ENCODE measurements at places on chromosomes 7 and 10.

- no peak overlapping the region for H3K4me3 ChIP-seq
- DNase-seq: no peak
- H3K4me1 ChIP-seq: no peaks in the 10 kb centered on the region
- H3K36me3 ChIP-seq: no peaks in the 10 kb centered on the region
- no peaks in the 10 kb centered on the region for H3K27me3 ChIP-seq
- no peak overlapping the region for H3K27ac ChIP-seq
Measured at GRCh38 chr10:56991591-56992069, 630.6 kb upstream of the ZWINT start.

GRCh38 chr7:112025556-112025955 lies 180.6 kb downstream of the DOCK4 start:
- no peak overlapping the region for H3K4me3 ChIP-seq
- H3K36me3 ChIP-seq: no peaks in the 10 kb centered on the region
- H3K27me3 ChIP-seq: no peaks in the 10 kb centered on the region
- H3K4me1 ChIP-seq: peaks cover 17% of the 10 kb centered on the region
- DNase-seq: no peak

GRCh38 chr10:128932071-128932820 lies 534.8 kb upstream of the MGMT start:
- H3K4me3 ChIP-seq: no peak overlapping the region
- H3K27ac ChIP-seq: no peak overlapping the region
- H3K36me3 ChIP-seq: no peaks in the 10 kb centered on the region
- peaks cover 3% of the 10 kb centered on the region for H3K4me1 ChIP-seq
- DNase-seq: no peak

GRCh38 chr7:139749545-139749944 lies 28.3 kb downstream of the HIPK2 start:
- no peak for DNase-seq
- H3K4me1 ChIP-seq: peaks cover 14% of the 10 kb centered on the region
- no peak overlapping the region for H3K27ac ChIP-seq
- peaks cover 4% of the 10 kb centered on the region for H3K36me3 ChIP-seq

GRCh38 chr7:105256761-105257231 lies 131.9 kb downstream of the SRPK2 start:
- H3K4me3 ChIP-seq: no peak overlapping the region
- no peaks in the 10 kb centered on the region for H3K4me1 ChIP-seq
- H3K27ac ChIP-seq: no peak overlapping the region
- H3K36me3 ChIP-seq: no peaks in the 10 kb centered on the region
- no peak for DNase-seq
- no peaks in the 10 kb centered on the region for H3K27me3 ChIP-seq

- no peak overlapping the region for H3K27ac ChIP-seq
- no peak overlapping the region for H3K4me3 ChIP-seq
- no peaks in the 10 kb centered on the region for H3K36me3 ChIP-seq
- no peaks in the 10 kb centered on the region for H3K27me3 ChIP-seq
- DNase-seq: no peak
- peaks cover 11% of the 10 kb centered on the region for H3K4me1 ChIP-seq
Measured at GRCh38 chr7:116782177-116782711, 80.1 kb upstream of the CAPZA2 start.

DNA sequence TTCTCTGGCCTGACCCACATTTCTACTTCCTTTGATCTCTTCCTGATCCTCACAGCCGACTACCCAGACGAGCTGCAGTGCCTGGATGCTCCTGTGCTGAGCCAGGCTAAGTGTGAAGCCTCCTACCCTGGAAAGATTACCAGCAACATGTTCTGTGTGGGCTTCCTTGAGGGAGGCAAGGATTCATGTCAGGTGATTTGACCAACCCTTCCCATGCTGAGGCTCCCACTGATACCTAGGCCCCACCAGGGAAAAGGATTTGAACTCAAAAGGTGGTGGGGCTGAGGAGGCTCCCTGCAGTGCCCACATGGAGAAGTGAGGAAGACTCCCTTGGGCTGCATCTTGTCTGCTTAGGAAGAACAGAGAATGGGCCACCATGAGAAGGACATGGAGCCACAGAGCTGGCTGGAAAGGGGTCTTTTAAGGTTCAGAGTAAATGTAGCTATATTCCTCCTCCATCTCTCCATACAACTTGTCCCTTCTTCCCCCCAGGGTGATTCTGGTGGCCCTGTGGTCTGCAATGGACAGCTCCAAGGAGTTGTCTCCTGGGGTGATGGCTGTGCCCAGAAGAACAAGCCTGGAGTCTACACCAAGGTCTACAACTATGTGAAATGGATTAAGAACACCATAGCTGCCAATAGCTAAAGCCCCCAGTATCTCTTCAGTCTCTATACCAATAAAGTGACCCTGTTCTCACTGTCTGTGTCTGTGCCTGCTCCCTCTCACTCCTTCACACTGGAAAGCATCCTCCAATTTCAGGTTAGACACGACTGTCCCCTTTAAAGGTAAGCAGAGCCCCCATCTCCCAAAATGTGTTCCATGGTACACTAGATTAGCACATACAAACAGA lies 3.3 kb downstream of the PRSS1 start:
- no peaks in the 10 kb centered on the region for H3K4me1 ChIP-seq
- no peaks in the 10 kb centered on the region for H3K27me3 ChIP-seq
- H3K27ac ChIP-seq: no peak overlapping the region
- no peak overlapping the region for H3K4me3 ChIP-seq
- no peaks in the 10 kb centered on the region for H3K36me3 ChIP-seq
- no peak for DNase-seq

- no peaks in the 10 kb centered on the region for H3K4me1 ChIP-seq
- H3K36me3 ChIP-seq: no peaks in the 10 kb centered on the region
- no peak for DNase-seq
- H3K27ac ChIP-seq: no peak overlapping the region
Measured at GRCh38 chr10:15146366-15146765, 22.1 kb downstream of the NMT2 start.

DNA sequence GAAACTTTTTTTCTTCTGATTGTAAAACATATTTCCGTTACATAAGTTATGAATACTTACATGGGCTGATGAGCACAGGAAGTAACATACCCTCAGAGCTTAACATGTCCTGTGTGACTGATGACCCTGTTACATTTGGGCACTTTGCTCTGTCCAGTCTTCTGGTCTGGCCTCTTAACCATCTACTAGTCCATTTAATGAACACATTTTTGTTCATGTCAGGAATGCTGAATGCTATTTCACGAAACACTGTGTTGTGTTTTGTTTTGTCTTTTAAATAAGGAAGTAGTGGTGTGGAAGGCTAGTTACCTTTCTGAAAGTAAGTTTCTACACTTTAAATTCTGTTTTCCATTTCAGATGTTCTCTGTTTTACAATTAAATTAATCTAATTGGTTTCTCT lies 77.7 kb downstream of the RBM33 start:
- peak overlapping the region; percentile 51 for H3K27ac ChIP-seq
- DNase-seq: no peak

DNA sequence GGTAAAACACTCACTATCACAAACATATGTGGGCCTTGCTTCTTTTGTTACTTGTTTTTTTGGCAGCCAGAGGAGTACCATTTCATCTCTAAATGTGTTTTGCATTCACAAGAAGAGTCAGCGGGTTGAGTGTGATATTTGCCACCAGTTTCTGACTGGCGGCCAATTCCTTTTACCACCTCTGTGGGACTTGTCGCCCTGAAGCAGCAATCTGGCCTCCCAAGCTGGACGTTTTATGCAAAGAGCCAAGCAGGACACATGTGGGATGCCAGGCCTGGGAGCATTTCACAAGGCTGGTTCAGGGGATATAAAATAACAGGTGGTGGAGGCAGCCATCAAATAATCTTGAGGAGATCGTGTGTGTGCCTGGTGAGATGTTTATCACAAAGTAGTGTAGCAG lies 61.8 kb upstream of the TRIL start:
- no peaks in the 10 kb centered on the region for H3K4me1 ChIP-seq
- H3K27ac ChIP-seq: no peak overlapping the region
- H3K36me3 ChIP-seq: no peaks in the 10 kb centered on the region
- DNase-seq: no peak
- H3K27me3 ChIP-seq: no peaks in the 10 kb centered on the region
- no peak overlapping the region for H3K4me3 ChIP-seq

DNA sequence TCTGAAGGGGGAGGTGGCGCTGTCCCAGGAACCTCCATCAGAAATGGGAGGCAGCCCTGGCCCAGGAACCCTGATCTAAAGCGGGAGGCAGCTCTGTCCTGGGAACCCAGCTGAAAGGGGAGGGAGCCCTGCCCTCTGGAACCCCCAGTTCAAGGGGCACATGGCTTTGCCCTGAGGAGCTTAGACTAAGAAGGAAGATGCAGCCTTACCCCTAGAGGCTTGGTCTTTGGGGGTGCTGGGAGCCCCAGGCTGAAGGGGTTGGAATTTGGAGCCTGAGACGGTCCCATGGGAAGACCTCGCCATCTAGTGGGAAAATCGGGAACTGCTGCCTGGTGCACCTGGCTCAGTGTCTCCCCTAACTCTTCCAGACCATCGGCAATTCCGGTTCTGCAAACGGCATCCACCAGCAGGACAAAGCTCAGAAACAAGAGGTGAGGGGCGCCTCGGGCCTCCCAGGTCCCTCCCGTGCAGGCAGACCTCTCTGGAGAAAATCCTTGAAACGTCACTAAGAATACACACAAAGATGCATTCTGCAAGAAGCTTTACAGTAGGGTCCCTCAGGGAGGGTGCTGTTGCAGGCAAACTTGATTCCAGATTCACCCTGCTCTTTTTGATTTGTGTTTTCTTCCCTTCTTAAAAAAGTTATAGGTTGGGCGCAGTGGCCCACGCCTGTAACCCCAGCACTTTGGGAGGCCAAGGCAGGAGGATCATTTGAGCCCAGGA lies 52.4 kb upstream of the GTF2IRD1 start:
- DNase-seq: peak; percentile 60
- H3K4me1 ChIP-seq: no peaks in the 10 kb centered on the region
- H3K27me3 ChIP-seq: no peaks in the 10 kb centered on the region

GRCh38 chr10:130810856-130811255 lies 500.7 kb downstream of the TCERG1L start:
- H3K4me3 ChIP-seq: no peak overlapping the region
- DNase-seq: no peak
- no peaks in the 10 kb centered on the region for H3K4me1 ChIP-seq
- peaks cover 23% of the 10 kb centered on the region for H3K27me3 ChIP-seq

GRCh38 chr10:29794776-29795611 lies 160.2 kb upstream of the SVIL start:
- H3K27ac ChIP-seq: no peak overlapping the region
- no peak for DNase-seq
- no peaks in the 10 kb centered on the region for H3K27me3 ChIP-seq
- H3K4me3 ChIP-seq: no peak overlapping the region
- H3K36me3 ChIP-seq: no peaks in the 10 kb centered on the region
- no peaks in the 10 kb centered on the region for H3K4me1 ChIP-seq

- no peak overlapping the region for H3K4me3 ChIP-seq
- no peak for DNase-seq
- H3K4me1 ChIP-seq: peaks cover 13% of the 10 kb centered on the region
- H3K27me3 ChIP-seq: no peaks in the 10 kb centered on the region
Measured at GRCh38 chr10:80184291-80184690, 21.0 kb downstream of the ANXA11 start.

DNA sequence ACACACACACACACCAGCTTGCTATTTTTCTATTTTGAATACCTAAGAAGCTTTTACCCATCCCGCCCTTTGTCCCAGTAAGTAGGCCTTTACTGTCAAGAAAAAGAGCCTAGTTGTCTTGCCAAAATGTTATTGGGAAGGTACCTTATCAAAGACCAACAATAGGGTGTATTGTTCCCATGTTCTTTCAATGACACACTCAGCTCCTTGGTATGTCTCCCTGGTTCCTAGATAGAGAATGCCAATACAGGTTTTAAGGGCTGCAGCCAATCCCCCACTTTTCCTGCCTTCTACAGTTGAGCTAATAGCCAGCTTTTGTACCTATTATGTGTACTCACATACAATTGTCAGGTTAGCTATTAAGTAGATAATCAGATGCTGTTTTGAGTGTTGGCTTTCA lies 92.0 kb upstream of the LRRTM3 start:
- DNase-seq: no peak
- H3K36me3 ChIP-seq: no peaks in the 10 kb centered on the region
- H3K27me3 ChIP-seq: no peaks in the 10 kb centered on the region
- H3K4me1 ChIP-seq: peaks cover 8% of the 10 kb centered on the region

DNA sequence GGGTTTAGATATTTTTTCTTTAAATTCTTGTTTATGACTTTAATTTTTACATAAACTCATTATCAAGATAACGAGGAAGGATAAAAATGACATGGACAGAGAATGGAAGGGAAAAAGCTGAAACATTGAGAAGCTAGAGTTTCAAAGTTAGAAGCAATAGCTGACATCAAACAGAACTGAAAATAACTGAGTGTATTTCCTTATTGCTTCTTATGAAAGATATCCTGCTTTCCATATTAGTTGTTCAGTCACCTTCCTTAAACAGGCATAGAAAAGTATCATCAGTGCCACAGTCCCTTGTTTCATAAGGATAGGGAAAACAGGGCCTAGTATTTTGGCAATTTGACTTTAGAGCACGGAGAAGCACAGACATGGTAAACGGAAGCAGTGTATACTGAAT lies 460.5 kb upstream of the GHITM start:
- no peak overlapping the region for H3K4me3 ChIP-seq
- no peaks in the 10 kb centered on the region for H3K4me1 ChIP-seq
- no peak overlapping the region for H3K27ac ChIP-seq
- no peaks in the 10 kb centered on the region for H3K36me3 ChIP-seq

GRCh38 chr10:104316321-104317099 lies 21.8 kb downstream of the ITPRIP start:
- no peak overlapping the region for H3K4me3 ChIP-seq
- no peak overlapping the region for H3K27ac ChIP-seq
- H3K4me1 ChIP-seq: peaks cover 23% of the 10 kb centered on the region
- DNase-seq: no peak
- peaks cover 49% of the 10 kb centered on the region for H3K36me3 ChIP-seq

- no peak for DNase-seq
- H3K27me3 ChIP-seq: no peaks in the 10 kb centered on the region
- H3K4me1 ChIP-seq: no peaks in the 10 kb centered on the region
Measured at GRCh38 chr7:17357952-17358351, 59.5 kb downstream of the AHR start.

GRCh38 chr7:81926154-81926553 lies 156.3 kb upstream of the HGF start:
- H3K27ac ChIP-seq: no peak overlapping the region
- no peaks in the 10 kb centered on the region for H3K4me1 ChIP-seq
- H3K36me3 ChIP-seq: no peaks in the 10 kb centered on the region
- H3K27me3 ChIP-seq: no peaks in the 10 kb centered on the region
- H3K4me3 ChIP-seq: no peak overlapping the region
- DNase-seq: no peak

DNA sequence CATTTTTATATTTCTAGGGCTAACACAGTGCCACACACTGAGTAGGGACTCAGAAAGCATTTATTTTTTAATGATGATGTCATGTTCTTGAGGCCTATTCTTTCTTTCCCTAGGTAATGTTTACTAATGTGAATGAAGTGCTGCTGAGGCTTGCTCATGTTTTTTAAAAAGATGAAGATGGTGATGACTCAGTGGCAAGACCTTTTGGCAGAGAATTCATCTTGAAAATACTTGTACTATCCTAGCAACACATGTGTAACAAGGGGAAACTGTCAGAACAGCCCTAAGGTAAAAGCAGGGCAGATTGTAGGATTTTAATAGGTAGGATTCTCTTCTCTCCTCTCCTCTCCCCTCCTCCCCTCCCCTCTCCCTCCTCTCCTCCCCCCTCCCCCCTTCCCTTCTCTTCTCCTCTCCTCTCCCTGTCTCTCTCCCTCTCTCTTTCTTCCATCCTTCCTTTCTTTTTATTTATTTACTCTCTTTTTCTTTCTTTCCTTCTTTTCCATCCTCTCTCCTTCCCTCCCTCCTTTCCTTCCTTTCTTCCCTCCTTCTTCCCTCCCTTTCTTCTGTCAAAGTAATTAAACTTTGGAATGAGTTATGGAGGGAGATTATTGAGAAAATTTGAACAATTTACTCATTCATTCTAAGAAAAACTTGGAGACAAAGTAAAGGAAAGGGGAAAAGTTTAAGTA lies 75.3 kb downstream of the ZNF92 start:
- no peaks in the 10 kb centered on the region for H3K36me3 ChIP-seq
- H3K27ac ChIP-seq: no peak overlapping the region
- no peak overlapping the region for H3K4me3 ChIP-seq
- no peak for DNase-seq
- H3K4me1 ChIP-seq: no peaks in the 10 kb centered on the region

Data from left lung (tissue), 14 donors.